NCI-H2029 (cell line): ENCODE measurements at places on chromosomes 5 and 9.

DNA sequence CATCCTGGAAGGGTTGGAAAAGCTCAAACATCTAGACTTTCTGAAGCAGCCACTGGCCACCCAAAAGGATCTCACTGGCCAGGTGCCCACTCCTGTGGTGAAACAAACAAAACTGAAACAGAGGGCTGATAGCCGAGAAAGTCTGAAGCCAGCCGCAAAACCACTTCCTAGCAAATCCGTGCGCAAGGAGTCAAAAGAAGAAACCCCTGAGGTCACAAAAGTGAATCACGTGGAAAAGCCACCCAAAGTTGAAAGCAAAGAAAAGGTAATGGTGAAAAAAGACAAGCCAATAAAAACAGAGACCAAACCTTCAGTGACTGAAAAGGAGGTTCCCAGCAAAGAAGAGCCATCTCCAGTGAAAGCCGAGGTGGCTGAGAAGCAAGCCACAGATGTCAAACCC lies 87.6 kb downstream of the MAP1B start:
- no peak for DNase-seq

- peak; percentile 44 for DNase-seq
These were observed 107.4 kb downstream of the SCAMP1 start for GRCh38 chr5:78467752-78468357.

- DNase-seq = no peak
These were observed 47.0 kb downstream of the KCNV2 start for GRCh38 chr9:2764353-2764752.

DNA sequence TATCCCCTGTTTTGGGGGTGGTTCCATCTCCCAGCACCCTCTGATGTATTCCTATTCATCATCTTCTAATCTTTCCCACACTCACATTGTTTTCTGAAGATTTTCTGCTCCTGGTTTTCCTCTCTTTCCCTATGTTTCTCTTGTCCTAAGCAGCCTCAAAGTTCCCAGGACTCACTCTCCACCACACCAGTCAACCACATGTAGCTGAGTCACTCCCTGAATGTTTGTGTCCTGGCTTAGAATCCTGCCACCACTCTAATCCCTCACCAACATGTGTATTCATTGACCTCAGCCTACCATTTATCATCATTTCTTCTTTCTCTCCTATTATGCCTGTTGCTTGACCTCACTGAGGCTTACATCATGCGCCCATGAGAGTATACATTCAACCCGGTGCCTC lies 282.4 kb upstream of the ADAMTS16 start:
- DNase-seq = no peak
